Ammon's horn (tissue), 1 donor: ENCODE measurements at places on chromosomes 13 and 19.

GRCh38 chr13:54433493-54434206 is 1405.0 kb downstream of the OLFM4 start:
- DNase-seq, result no peak

DNA sequence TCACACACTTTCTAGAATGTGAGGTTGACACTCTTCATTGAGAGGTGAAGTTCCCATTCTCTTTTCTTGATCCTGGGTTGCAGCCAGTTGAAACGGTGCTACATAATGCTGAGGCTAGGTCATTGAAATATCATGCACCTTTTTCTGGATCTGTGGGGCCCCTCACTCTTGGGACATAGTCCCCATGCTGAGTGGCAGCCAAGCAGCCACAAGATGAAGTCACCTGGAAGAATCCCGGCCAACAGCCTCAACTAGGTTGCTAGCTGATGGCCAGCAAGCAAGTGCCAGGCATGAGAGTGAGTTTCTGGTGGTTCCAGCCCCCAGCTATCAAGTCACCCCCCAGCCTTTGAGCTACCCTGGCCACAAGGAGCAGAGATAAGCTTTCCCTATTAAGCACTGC is 148.5 kb upstream of the TSHZ3 start:
- DNase-seq, result no peak

- DNase-seq, result peak; percentile 94
Observed at GRCh38 chr19:9621156-9622037, at the start of gene ZNF561. Gene ZNF561 (minus strand): TSS chr19:9621232. CDS start chr19:9619456, 1,776 bp downstream.

GRCh38 chr13:80307401-80307987 is 33.4 kb downstream of the SPRY2 start:
- DNase-seq, result no peak

- no peak for DNase-seq
Observed at GRCh38 chr13:80436571-80437169, 95.7 kb upstream of the SPRY2 start.

- DNase-seq, result no peak
Observed at GRCh38 chr13:98349731-98350305, 172.7 kb upstream of the RNF113B start.

- no peak for DNase-seq
Observed at GRCh38 chr13:66214467-66214866, 1015.7 kb downstream of the PCDH9 start.

DNA sequence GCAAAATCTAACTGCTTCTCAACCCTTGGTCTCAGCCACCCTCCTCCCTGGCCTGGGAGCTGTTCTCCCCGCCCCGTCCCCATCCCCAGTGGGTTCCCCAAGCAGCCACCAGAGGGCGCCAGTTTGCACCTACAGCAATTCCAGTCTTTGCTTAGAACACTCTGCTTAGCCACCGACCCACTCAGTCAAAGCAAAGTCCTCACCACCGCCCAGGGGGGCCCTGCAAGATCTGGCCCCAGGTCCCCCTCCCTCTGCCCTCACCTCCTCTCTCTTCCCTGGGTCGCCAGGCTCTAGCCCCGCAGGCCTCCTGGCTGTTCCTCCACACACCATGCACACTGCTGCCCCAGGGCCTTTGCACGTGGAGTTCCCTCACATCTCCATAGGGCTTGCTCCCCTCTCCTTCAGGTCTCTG is 12.4 kb downstream of the TMEM143 start:
- DNase-seq, result peak; percentile 47

DNA sequence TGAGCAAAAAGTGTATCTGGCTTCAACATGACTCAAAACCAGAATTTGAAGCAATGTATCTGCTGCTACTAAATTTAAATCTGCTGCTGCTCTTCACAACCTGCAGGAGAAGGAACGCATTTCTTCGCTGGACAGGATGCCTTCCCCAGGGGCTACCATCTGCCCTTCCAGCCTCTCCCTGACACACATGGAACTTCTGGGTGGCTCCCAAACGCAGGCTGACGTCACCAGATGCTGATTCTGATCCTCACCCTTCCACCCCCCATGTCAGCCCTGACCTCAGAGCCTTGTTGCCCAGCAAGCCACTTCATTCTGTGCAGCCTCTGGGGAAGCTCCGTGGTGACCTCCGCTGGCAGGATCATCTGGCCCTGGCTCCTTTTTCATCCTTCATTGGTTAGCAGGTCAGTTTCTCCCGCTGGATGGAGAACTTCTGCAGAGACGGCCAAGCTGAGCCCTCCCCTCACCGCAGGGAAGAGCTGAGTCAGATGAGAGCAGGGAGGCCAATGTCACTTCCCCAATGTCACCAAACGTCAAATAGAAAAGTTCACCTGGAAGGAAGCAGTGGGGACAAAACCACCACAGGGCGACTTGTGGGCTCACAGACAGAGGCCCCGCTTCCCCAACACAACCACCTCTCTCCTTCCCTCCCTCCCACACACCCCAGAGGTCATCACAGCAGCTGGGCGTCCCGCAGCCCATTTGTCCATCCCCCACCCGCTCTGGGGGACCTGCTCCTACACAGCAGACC is 14.0 kb upstream of the RAB20 start:
- DNase-seq, result peak; percentile 18

GRCh38 chr13:102877303-102877702 is 31.5 kb downstream of the ERCC5 start:
- no peak for DNase-seq

- no peak for DNase-seq
Observed at GRCh38 chr19:42655748-42656147, 61.0 kb upstream of the CEACAM8 start.

GRCh38 chr13:99376924-99377323 is 69.7 kb upstream of the GPR183 start:
- DNase-seq, result no peak

GRCh38 chr19:3270902-3271301 is 46.4 kb downstream of the CELF5 start:
- peak; percentile 78 for DNase-seq

- peak; percentile 57 for DNase-seq
Observed at GRCh38 chr13:101996954-101997353, 404.9 kb downstream of the FGF14 start.

DNA sequence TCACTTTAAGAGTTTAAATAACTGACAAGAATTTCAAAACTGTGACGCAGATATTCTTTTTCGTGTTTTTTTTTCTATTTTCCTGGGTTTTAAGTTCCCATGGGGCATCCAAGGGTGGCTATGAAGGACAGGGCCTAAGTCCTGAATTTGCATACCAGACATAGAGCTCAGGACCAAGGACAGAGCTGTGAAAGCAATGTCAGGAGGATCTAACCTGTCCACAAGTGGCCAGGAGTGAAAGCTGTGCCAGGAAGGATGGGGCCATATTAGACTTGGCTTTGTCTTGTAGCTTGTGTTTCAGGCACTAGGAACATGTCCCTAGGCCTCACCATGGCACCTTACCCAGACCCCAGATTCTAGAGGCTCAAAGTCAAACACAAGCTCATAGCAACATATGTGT is 289.4 kb upstream of the MIR17HG start:
- DNase-seq, result no peak
